ENCODE measurements at places on chromosomes 4 and X.

GRCh38 chrX:48003367-48003757, 427 bp downstream of the ZNF182 start:
- peak; percentile 8 for DNase-seq

DNA sequence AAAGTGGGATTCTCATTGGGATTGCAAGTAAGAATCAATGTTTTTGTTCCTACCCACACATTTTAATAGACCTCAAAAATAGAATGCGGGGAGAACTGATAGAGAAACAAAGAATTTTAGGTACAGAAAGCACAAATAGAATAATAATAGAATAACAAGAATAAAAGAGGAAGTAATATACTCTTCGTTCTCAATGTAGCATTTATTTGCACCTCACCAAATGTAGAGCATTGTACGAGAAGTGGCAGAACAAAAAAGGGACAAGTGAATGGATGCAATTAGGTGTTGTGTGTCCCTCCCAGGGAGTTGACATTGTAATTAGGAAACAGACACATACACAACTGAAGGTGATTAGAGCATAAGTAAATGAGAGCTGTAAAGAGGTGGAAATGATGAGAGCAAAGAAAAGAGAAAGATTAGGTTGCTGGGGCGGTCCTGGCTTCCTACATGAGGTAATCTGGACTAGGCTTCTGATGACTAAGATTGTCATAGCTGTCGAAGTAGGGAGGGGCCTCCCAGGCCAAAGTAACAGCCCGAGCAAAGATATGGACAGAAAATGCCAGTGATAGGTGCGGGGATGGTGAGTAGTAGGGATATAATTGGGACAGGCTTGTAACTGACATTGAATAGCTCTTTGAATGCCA, 10.4 kb downstream of the RAB9A start:
- DNase-seq, result no peak

- DNase-seq, result no peak
Observed at GRCh38 chrX:16067886-16068515, 55.4 kb upstream of the GRPR start.

GRCh38 chr4:86117705-86118302, 242.0 kb downstream of the MAPK10 start:
- DNase-seq, result no peak

GRCh38 chrX:153395613-153396319, 5.4 kb downstream of the PNMA6E start:
- DNase-seq, result no peak

GRCh38 chr4:110487873-110488272, 11.9 kb downstream of the ENPEP start:
- DNase-seq, result no peak

- no peak for DNase-seq
Observed at GRCh38 chrX:69207216-69207615, 42.0 kb upstream of the PJA1 start.

- DNase-seq, result peak; percentile 26
Observed at GRCh38 chr4:153465615-153466080, 512 bp upstream of the TMEM131L start.

GRCh38 chr4:97577004-97577403, 566.3 kb downstream of the STPG2 start:
- no peak for DNase-seq

GRCh38 chr4:87953826-87954225, 21.7 kb upstream of the SPP1 start:
- DNase-seq, result no peak

Data from stimulated activated CD4-positive, alpha-beta T cell treated with anti-CD3 and anti-CD28 coated beads, Interleukin-4, amount 100 ng/mL, for 1 hour (primary cell).